ENCODE measurements at places on chromosomes 7 and 10.

DNA sequence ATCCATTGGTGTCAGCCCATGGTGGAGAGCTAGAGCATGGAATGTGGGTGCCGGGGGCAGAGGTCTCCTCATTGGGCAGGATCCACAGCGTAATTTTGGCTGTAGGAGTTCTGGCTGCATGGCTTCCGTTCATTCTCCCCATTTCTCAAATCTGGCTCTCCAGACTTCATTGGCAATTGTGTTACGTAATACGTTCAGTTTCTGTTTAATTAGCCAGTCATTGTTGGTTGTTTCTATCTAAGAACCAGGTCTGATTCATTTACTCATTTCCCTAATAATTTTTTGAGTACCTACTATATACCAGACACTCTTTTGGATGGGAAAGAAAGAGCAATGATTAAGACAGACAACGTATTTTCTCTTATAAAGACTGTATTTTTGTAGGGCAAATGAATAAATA lies 299.6 kb downstream of the CSTF2T start:
- DNase-seq = no peak

DNA sequence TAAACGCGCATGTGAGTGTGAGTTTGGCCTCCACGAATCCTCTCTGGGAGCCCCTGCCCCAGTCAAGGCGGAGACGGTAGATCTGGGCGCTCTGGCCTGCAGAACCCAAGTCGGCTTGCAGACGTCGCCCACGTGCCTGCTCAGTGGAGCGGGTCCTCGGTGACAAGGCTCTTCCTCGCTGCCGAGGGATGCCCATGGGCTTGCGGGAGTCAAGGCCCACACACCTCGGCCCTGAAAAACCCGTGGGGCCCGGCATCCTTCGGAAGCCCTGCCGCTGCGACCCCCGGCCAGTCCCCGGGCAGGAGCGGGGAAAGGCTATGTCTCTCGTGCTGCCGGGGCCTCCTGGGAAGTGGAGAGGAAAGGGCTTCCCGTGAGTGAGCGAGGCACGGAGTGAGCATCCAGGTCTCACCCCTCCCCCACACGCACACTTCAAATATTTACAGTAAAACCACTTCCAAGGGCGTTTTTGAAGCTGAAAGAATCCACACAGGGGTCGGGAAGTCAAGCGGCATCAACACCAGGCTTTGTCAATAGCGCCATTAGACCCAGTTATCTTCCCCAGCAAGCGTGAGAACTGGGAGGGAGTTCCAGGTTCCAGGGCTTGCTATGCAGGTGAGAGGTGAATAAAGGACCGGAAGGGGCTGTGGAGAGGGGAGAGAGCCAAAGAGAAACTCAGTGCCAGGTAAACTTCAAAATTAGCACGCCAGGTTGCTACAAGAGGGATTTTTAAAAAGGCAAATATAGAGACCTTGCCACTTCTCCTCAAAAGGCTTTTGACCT lies 1.1 kb upstream of the MNX1 start:
- DNase-seq = no peak

DNA sequence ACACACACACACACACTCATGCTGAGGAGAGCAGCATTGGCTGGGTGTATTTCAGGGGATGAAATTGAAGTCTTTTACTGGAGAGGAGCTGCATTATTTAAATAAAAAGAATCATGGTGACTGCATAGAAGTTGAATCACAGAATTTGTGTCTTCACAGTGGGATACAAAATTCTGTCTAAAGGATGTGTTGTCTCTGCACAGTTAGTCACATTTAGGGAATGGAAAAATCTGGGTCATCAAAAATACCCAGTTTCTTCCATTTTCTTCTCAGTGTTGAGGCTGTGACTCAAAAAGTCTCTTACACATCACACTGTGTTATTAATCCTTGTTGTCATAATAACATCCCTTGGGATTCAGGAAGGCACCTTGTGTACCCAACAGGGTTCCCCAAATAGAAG lies 10.9 kb downstream of the PAPSS2 start:
- DNase-seq = no peak

DNA sequence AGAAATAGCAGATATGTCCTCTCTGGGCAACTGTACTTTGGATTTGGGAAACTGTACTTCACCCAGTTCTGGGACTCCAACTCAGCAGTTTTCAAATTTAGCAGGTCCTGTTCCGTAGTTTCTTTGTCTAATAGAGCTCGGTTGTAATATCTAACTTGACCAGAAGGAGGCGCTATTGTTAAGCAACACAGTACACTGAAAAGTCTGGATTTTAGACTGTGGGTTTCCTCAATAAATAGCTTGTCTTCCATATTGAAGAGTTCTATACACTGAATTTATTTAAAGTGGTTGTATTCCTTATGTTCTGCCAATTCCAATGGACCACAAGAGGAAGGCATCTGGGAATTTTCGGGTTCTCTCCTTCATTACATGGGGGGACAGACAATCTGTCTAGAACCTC lies 39.8 kb downstream of the ELFN1 start:
- DNase-seq = no peak

GRCh38 chr7:84914598-84914997 lies 272.3 kb downstream of the SEMA3D start:
- DNase-seq = no peak

GRCh38 chr10:63446716-63447440 lies 18.9 kb downstream of the JMJD1C start:
- DNase-seq = no peak

GRCh38 chr10:2992401-2993198 lies 74.7 kb upstream of the PFKP start:
- no peak for DNase-seq

- no peak for DNase-seq
Observed at GRCh38 chr7:78172267-78172757, 373.7 kb downstream of the PHTF2 start.

DNA sequence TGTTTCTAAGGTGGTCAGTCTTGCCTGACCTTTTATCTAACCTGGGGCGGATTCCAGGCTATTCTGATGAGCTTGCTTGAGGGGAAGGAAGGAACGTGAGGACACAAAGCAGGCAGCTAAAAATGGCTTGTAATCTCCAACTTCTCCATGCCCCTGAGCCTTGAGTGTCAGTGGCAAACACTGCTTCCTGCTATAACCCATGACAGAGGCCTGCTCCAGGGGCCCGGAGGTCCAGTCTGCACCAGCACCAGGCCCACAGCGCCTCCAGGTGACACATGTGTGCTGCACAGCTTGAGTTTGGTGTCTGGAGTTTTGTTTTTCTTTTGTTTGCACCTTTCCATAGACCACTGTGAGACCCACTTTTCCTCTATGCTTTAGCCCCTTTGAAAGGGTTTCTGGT lies 207.9 kb downstream of the PAXIP1 start:
- DNase-seq = no peak

DNA sequence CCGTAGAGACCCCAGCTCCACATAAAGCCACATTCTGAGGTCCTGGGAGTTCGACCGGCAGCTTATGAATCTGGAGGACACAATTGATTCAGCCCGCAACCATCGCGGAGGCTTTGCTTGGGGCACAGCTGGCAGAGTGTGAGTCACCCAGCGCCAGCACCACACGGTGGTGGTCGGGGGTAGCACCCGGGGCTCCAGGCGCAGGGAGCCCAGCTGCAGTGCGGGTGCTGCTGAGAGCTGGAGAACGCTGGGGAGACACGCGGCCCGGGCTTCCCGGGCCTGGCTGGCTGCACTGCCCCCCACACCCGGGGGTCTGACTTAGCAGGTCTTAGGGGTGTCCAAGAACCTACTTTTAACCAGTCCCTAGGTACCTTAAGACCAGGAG lies 87.9 kb downstream of the PAXIP1 start:
- DNase-seq = no peak

- no peak for DNase-seq
Observed at GRCh38 chr10:117262291-117262902, 21.5 kb downstream of the SLC18A2 start.

GRCh38 chr10:89337484-89337883 lies 9.7 kb downstream of the IFIT3 start:
- DNase-seq = no peak

- no peak for DNase-seq
Observed at GRCh38 chr7:150849204-150849775, 3.0 kb upstream of the AOC1 start.

DNA sequence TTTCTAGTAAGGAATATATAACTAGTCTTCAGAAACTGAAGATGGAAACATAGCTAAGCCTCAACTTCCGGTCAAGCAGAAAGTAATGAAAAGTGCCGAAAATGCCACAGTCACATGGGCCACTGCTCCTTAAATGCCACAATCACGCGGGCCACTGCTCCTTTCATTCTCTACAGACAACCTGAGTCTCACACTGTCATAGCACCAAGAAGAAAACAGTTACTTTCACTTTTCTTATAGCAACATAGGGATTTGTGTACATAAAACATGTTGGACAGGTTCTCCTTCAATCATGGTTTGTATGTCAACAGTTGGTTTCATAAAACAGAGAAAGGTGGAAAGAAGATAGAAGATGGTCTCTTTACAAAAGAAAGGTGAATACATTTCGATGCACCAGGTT lies 48.6 kb upstream of the NOBOX start:
- no peak for DNase-seq

DNA sequence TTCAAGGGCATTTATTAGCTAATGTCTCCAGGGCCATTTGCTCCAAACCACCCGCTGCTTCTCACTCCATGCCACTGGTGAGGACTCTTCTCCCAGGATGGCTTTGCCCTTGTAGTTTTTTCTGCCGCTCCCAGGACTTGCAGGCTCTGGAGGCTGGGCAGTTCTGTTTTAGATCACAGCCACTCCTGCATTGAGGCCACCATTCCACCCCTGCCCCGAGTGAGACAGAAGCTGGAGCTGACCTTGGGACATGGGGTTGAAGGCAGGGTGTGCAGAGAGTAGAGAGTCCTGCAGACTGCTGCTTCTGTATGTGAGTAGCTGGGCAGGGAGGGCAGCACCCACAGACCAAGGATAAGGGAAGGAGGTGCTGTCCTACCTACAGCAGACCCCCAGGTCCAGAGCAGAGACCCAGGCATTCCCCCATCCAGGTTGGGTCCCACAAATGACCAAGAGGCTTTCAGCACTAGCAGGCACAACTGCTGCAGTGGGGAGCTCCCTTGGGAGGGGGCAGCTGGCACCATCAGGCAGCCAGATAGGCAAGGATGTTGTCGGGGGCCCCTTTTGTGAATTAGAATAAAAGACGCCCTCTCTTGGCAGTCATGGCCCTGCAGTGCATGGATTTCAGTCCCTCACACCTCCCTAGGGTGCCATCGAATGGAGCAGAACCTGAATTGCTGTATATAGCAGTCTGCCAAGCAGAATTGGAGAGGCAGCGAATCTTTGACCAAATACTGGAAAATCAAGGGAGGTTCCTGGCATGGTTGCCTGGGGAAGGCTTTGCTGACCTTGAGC lies 22.7 kb upstream of the ADCYAP1R1 start:
- DNase-seq = no peak

GRCh38 chr7:12519682-12520009 lies 50.9 kb upstream of the SCIN start:
- DNase-seq = no peak

DNA sequence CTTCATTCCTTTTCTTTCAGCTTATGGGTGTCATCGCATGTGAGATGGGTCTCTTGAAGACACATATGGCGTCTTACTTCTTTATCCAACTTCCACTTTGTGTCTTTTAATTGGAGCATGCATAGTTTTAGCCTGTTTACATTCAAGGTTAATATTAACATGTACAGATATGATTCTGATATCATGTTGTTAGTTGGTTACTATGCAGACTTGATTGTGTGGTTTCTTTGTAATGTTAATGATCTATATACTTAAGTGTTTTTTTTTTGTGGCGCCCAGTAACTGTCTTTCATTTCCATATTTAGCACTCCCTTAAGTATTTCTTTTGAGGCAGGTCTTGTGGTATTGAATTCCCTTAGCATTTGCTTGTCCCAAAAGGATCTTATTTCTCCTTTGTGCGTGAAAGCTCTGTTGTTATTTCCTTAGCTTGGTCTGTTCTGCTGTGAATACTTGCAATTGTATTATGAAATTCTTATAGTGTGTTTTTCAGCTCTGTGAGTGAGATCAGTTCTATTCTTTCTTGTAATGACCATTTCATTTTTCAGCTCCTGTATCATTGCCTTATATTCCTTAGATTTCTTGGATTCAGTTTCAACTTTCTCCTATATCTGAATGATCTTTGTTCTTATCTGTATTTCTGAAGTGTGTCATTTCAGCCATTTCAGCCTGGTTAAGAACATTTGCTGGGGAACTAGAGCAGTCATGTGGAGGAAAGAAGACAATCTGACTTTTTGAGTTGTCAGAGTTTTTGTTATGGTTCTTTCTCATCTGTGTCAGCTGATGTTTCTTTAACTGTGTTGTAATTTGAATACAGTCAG lies 88.4 kb downstream of the ABCA13 start:
- no peak for DNase-seq

DNA sequence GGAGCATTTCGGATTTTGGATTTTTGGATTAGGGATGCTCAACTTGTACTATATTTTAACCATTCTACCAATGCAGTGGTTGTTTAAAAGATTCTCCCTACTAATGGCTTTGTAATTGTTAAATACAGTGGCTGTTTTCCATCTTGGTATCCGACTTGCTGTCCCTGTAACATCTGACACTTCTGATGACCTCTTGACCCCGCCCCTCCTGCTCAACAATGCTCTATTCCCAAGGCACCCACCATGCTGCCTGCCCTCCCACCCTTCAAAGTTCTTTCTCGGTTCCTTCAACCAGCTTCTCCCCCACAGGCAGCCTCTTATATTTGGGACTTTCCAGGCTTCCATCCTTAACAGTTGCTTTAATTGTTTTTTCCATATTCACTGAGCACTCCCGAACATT lies 2.0 kb downstream of the PRTFDC1 start:
- DNase-seq = no peak

- no peak for DNase-seq
Observed at GRCh38 chr10:132255489-132256344, 52.0 kb downstream of the STK32C start.

- DNase-seq = no peak
Observed at GRCh38 chr7:18624459-18624858, 128.9 kb downstream of the HDAC9 start.

GRCh38 chr7:115600207-115600606 lies 430.4 kb downstream of the TFEC start:
- DNase-seq = no peak

DNA sequence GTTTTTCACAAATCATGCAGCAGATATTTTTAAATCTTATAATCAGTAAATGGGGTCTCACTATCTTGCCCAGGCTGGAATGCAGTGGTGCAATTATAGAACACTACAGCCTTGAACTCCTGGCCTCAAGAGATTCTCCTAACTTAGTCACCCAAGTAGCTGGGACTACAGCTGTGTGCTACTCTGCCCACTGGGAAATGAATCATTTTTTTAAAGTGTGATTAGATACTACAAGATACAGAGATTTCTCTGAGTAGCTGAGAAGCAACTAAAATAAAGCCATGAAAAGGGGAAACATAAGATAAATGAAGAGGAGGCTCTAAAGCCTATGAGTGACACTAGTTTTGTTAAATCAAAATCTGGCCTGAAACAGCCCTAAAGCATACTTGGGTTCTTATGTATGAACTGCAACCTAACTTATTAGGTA lies 119.7 kb downstream of the JMJD1C start:
- no peak for DNase-seq

DNA sequence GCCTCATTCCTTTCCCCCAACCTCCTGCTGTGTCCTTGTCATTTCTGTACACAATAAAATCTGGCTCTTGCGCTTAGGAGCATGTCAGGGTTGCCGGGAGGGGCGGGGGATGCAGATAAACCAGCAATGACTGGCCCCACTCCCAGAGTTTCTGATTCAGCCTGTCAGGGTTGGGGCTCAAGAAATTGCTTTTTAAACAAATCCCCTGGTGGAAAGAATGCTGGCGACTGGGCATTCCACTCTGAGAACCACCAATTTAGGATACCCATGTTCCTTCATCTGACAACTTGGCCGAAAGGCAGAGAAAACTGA lies 376.4 kb downstream of the TCERG1L start:
- no peak for DNase-seq

- DNase-seq = no peak
Observed at GRCh38 chr7:138729444-138729843, 28.3 kb upstream of the SVOPL start.
